Kidney epithelial cell (primary cell): ENCODE measurements at places on chromosomes 5 and 9. TPM values are rescaled to one million over a fixed set of nuclear protein-coding genes. Genes with fewer than 3 reads are reported as not detected.

- DNase-seq: no peak
Observed at GRCh38 chr5:168215646-168216045, 75.8 kb upstream of the WWC1 start.

GRCh38 chr9:119184265-119184936 lies 184.8 kb downstream of the BRINP1 start:
- DNase-seq: no peak

DNA sequence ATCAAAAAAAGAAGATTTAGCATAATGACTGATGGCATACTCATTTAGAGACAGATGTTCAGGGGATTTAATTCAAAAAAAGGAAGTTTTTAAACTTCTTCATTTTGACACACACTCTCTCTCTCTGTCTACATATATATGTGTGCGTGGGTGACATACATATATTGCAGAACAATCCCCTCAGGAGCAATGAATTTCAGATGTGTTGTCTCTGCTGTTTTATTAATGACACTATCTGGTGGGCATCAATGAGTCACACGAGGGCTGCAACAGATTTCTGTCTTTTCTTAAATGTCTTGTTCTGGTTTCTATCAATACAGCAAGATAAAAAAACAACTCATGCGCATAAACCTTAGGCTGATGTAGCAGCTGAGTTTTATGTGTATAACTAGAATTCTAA lies 123.5 kb upstream of the SLCO6A1 start:
- DNase-seq: no peak

- DNase-seq: no peak
Observed at GRCh38 chr9:12735665-12736064, 39.2 kb upstream of the LURAP1L start.

DNA sequence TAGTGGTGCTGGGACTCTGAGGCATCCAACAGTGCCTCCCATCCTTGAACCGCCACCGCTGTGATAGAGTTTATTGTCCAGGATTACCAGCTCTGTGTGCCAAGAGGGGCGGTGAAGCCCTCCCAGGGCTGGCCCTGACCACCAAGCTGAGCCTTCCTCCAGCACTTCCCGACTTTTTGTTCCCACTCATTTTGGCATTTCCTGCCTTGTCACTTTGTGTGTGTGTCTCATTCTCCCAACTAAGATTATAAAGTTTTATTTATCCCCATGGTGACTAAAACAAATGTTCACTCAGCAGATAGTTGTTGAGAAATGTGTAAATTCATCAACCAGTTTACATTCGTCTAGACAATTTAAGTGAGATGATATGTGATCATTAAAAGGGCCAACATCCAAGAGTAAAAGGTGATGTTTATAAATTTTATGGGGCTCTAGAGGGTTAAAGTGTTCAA lies 2.5 kb downstream of the F2R start:
- no peak for DNase-seq

DNA sequence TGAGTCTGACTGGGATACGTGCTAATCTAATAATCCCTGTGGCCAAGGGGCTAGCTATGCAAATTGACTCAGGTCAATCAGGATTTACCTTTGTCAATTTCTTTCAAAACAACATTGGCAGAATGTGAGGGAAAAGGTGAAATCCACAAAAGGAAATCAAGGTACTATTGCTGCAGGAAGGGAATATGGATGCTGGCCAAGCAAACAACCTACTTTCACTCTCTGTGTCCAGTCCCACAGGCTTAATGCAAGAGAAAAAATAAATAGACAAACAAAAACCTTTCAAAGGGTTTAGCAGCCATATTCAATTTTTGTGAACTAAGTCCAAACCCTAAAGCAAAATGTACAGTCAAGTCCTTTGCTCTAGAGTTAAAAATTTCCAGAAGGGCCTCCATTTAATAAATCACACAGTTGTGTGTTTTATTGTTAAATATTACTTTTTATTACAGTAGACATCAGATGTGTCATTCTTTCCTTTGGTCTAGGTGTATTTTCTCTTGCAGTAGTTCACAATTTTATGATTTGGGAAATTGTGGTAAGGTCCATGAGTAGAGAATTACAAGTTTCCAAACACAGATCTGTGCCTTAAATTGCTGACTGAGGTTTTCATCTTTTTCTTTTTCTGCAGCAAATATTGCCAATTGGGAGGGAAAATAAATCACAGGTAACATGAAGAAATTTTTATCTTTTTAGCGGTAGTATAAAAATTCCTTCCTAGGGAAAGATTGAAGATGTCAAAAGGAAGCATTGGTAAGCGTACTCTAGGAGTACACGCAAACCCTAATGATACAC lies 309.1 kb downstream of the DMAC1 start:
- DNase-seq: no peak

DNA sequence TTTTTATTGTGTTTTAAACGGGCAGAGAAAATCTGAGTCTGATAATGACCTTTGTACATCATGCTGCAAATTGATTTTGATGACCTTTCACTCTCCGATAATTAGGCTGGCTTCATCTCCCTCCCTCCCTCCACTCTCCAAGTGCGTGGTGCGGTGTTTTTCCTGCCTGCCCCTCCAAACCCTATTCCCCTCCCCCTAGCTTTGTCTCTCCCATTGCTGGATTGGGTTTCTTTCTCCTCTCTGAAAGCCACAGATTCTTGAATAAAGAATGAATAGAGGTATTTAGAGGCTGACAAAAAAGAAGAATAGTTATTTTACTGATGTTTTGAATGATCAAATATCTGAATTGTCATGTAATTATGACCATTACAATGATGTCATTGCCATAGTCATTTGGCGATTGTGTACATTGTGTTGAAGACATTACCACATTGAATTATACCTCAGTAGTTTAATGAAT lies 571.1 kb upstream of the ZNF608 start:
- no peak for DNase-seq

- no peak for DNase-seq
Observed at GRCh38 chr9:36123515-36123914, 13.0 kb upstream of the GLIPR2 start.

DNA sequence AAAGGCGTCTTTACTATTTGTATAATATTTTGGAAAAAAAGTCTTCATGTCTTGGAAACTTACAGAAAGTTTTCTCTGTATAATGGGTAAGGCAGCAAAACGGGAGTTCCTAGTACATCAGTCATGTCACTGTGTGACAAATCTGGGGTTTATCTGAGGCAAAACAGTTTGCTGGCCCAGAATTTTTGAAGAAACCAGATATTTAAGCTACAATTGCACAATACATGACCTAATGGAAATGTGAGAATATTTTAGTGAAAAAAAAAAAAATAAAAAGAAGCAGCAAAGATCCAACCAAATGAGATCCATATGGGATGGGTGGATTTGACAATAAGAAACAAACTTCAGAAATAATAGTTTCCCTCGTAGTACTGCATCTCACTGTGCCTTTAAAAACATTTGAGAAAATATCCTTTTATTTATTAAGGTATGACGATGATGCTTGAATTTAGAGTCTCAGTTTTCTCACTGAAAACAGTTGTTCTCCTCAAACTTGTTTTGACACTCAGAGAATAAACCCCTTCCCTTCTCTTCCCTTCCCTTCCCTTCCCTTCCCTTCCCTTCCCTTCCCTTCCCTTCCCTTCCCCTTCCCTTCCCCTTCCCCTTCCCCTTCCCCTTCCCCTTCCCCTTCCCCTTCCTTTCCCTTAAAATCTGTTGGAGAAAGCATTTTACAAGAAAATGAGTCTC lies 180.5 kb upstream of the TUT7 start:
- no peak for DNase-seq

- no peak for DNase-seq
Observed at GRCh38 chr5:172878933-172879752, 45.1 kb downstream of the ERGIC1 start.

GRCh38 chr5:138824924-138825863 lies 49.9 kb downstream of the LRRTM2 start:
- DNase-seq: no peak

- DNase-seq: no peak
Observed at GRCh38 chr5:159095866-159096242, 3.9 kb downstream of the EBF1 start.

GRCh38 chr5:174610968-174611367 lies 113.4 kb upstream of the MSX2 start:
- no peak for DNase-seq

- no peak for DNase-seq
Observed at GRCh38 chr5:174337276-174338184, 292.0 kb downstream of the NSG2 start.

- peak; percentile 23 for DNase-seq
Observed at GRCh38 chr5:35478856-35479682, 138.6 kb upstream of the SPEF2 start.

DNA sequence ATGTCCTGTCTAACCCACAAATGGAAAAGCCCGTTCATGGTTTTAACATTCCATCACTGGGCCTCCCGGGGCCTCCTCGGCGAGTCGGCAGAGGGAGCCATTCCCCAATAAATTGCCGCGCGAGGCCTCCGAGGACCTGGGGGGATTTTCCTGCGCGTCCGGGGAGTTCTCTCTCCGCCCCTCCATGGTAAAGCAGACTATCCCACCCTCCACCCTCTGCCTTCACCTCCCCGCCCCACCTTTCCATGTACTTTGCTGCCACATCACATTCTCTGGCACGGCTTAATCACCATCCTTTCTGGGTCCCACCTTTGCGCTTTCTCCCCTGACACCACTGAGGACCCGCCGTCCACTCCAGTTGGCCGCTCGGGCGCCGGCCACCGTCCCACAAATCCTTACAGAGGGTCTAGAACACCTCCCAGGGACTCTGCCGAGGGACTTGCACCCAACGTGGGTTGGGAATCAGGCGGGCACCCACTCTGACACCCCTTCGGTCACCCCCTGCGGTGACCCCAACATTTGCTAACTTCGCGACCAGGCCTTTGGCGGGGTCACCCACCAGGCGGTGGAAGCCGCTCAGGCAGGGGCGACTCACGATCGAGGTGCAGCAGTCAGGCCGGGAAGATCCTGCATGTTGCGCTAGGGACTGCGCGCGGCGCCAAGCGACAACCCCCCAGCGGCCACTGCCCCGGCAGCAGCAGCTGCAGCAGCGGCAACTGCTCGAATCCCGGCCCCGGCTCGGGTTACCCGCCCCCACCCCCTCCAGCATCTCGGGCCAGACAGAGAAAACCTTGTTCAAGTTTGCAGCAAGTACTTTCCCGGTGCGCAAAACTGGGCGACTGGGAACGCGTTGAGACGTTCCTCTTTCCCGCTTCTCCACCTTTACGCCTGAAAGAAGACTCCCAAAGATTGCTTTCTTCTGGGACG lies at the start of gene MEGF10:
MEGF10 (plus strand) TSS at position 778 of the 927 bp plus-strand sequence. CDS start 40,513 bp downstream, outside the sequence.
- no peak for DNase-seq

DNA sequence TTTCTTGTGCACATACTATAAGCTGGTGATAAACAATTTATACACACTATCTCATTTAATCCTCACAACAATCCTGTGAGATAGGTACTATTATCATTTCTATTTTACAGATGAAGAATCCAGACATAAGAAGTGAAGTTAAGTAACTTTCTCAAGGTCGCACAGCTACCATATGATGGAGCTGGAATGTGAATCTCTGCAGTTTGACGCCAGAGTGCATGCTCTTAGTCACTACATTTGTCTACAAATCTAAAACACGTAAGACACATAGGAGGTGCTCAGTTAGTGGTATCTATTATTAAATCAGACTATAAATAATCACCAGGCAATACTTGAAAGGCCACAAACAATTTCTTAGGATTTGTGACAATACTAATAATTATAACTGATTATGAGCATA lies 45.0 kb upstream of the CDKN2B start:
- DNase-seq: no peak

The SLC25A2 gene
- total RNA-seq: not detected in 2 replicates

The CYLC2 gene
- not detected in 2 replicates for total RNA-seq

The CNTNAP3B gene
- 4.9 and 6.3 TPM in 2 replicates for total RNA-seq

The CNTFR gene
- total RNA-seq: 0.27 and 1.1 TPM in 2 replicates

The RAB3C gene
- 0.04 TPM in 1 of 2 replicates, not detected in the other for total RNA-seq

The LHX3 gene
- total RNA-seq: not detected in 2 replicates

The DDX4 gene
- not detected in 2 replicates for total RNA-seq

The HRCT1 gene
- 0.58 TPM in 1 of 2 replicates, not detected in the other for total RNA-seq

The AGXT2 gene
- not detected in 2 replicates for total RNA-seq

The FCN2 gene
- not detected in 2 replicates for total RNA-seq

The SHB gene
- 39.1 and 42.2 TPM in 2 replicates for total RNA-seq
